ENCODE measurements at places on chromosomes 7 and 10.
A peak's percentile ranks its signal among the peaks of the same experiment; 100 is the strongest.

- no peak for DNase-seq
These were observed 103.1 kb downstream of the ZNF467 start for GRCh38 chr7:149670288-149670687.

GRCh38 chr10:97412891-97413304 is 11.8 kb upstream of the RRP12 start:
- no peak for DNase-seq

- no peak for DNase-seq
These were observed 20.8 kb downstream of the ACSM6 start for GRCh38 chr10:95214793-95215192.

- DNase-seq, result no peak
These were observed 51.3 kb downstream of the PALD1 start for GRCh38 chr10:70529848-70530247.

DNA sequence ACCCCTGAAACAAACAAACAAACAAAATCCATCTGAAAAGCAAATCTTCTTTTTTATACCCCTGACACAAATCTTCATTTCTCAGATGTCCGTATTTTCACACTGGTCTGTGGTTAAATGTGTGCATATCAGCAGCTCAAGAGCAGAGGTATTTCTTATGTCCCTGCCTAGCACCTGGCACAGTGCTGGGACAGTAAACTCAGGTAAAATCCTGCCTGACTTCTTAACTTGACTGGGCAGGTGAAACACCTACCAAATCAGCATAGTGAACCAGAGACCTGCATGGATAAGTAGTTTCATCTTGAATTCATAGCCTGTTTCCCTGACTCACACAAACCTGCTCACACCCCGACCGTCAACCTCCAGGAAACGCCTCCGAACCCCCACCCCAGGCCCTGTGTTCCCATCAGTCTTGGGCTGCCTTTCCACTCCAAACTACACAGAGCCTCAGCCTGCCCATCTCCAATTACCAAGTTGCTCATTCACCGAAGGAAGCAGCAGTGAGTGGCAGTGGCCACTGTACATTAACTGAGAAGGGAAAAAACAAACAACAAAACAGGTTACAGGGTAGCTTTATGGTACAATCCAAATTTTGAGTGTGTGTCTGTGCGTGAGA is 109.9 kb downstream of the HECTD2 start:
- DNase-seq, result no peak

DNA sequence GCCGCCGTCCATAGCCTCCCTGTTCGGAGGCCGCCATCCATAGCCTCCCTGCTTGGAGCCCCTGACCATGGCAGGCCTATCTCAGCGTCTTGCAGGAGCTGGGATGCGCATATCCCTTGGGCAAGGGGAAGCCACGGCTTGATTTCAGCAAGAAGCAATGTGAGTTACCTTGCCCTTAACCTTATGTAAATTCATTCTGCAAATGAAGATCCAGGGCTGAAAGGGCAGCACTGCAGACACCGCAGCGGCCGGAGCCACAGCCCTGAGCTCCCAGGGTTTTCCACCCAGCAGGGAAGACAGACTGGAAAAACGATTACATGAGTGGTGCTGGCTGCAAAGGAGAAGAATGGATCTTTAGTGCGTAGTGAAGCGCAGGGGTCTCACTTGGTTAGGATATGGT is 95.8 kb downstream of the SEC61G start:
- no peak for DNase-seq

DNA sequence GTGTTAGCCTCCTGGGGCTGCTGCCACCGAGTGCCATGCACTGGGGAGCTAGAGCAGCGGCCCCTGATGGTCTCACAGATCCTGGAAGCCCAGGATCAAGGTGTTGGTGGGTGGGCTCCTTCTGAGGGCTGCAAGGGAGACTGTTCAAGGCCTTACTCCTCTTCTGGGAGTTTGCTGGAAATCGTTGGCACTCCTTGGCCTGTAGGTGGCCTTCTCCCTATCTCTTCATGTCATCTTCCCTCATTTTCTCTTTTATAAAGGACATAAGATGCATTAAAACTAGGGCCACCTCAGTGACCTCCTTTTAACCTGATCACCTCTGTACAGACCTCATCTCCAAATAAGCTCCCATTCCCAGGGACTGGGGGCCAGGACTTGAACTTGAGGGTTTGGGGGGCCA is 27.0 kb upstream of the ZNF862 start:
- DNase-seq, result no peak

- DNase-seq, result peak; percentile 73
These were observed 108.2 kb downstream of the PIP4K2A start for GRCh38 chr10:22606164-22606614.

DNA sequence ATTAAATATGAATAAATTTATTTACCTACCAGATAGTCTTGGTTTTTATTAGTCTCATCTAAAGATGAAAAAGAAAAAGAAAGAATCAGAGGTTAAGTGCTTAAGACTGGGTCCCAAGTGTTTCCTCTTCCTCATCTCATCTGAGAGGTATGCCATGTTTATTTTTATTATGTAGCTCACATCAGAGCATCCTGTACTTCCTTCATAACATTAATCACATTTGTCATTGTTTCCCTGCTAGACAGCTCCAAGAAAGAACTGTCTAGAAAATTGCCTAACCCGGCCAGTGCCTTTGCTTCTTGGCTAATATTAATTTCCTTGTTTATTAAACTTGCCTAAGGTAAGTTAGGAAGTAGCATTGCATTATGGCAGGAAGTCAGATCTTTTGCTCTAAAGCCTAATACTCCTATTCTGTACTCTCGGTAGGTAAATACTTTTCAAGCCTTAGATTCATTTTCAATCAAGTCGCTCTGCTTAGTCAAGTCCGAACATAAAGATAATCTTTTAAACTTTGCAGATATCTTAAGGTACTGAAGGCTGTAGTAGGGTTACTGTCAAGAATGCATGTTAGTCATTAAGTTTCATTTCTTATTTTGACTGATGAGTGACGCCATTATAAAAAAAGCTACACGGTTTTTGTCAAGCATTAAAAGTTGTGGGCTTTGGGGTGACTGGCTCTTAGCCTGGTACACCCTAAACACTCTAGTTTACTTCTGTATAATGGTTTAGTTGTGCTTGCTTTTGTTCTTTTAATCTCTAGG is 47.4 kb downstream of the ZMYND11 start:
- DNase-seq, result no peak

DNA sequence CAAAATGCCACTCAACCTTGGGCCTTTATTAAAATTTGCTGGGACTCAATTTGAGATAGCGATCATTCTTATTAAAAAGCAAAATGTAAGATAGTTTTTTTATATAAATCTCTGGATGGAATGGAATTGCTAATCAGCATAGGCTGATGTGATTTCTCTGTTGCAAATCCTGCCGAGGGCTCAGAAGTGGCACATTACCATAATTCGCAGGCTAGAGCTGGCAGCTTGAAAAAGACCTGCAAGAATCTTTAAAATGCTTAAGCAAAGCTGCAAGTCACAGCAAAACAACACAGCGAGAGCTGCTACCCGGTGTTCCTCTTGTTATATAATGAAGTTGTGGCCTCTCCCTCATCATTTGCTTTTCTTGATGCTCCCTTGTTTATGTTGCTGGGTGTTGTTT is 448.1 kb downstream of the GATA3 start:
- no peak for DNase-seq

- no peak for DNase-seq
These were observed 441.1 kb upstream of the SEMA3D start for GRCh38 chr7:85627791-85628586.

DNA sequence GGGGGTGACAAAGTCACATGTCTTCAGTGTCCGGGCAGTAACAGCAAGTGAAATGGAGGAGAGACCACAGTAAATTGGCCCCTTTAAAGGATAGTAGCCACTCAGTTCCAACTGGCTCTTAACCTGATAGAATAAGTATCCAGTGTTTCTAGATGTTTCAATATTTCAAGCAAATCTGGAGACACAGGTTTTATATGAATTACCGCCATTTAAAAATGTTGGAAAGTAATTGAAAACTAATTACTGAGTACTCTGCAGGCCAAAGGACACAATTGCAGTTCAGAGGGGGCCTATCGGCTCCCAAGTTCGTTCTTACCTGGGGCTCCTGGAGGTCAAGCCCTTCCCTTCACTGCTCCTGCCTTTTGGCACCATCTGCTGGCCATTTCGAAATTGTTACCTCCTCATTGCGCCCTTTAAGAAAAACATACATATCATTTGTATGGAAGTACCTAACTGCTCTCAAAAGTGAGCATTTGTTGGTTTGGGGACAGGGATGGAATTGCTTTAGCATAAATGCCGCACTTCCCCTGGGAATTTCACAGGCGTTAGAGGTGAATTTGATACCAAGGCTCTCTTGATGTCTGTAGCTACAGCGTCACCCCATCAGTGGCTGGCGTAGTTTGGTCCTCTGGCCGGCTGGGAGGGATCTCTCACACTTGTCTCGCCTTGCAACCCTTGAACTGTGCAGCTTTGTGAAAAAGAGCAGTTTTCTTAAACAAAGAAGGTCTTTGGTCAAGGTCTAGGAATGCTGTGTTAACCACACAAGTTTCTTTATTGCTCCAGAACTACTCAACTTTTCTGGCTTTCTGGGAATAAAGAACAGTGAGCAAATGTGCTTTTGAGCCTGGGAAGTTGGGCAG is 220.0 kb downstream of the ARHGAP21 start:
- peak; percentile 10 for DNase-seq

- no peak for DNase-seq
These were observed 17.8 kb downstream of the CELF2 start for GRCh38 chr10:11035301-11035991.

DNA sequence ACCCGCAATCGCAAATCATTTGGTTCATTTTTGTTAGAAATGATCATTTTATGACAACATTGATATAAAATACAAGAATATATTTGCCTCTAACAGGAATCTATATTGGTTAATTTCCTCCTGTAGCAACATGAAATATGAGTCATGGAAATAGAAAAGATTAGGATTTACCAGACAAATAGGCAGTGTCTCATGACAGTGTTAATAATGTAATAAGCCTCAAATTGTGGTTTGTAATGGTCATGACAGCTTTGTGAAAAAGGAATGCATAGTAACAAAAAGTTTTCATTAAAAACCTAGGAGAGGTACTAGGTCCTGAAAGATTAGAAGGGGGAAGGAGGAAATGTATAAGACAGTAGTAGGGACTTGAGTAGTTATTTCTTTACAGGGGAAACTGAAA is 7.9 kb upstream of the SLK start:
- DNase-seq, result no peak

GRCh38 chr7:157856873-157857577 is 520.2 kb downstream of the DNAJB6 start:
- DNase-seq, result no peak

GRCh38 chr10:78852466-78853240 is 216.1 kb upstream of the ZMIZ1 start:
- peak; percentile 33 for DNase-seq

DNA sequence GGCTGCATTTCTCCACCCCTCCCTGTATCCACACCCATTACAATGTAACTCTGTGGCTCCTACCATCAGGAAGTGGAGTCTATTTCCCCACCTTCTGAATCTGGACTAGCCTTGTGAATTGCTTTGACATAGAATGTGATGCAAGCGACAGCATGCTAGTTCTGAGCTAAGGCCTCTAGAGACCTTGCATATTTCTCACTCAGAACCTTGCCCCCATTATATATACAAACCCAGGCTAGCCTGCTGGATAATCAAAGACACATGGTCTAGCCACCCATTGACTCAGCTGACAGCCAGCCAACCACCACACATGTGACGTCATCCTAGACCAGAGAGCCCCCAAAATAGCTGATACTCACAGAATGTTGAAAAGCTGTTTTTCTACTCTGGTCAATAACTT is 77.9 kb downstream of the CCDC71L start:
- no peak for DNase-seq

DNA sequence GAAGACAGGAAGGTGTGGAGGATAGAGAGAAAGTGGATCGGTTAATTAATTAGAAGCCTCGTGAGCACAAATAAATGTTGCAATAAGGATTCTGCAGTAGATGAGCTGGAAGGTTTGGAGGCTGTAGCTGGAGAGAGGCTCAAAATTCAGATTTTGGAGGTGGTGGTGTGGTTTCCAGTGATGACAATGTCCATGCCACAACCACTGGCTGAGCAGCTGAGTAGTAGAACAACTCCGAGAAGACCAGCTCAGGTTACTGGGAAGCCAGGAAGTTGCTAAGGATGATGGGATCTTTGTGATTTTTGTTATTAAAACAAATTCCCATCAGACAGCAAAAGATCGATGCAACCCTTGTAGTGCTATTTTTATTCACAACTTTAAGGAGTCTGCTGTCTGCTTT is 7.7 kb downstream of the SLC26A4 start:
- DNase-seq, result no peak

DNA sequence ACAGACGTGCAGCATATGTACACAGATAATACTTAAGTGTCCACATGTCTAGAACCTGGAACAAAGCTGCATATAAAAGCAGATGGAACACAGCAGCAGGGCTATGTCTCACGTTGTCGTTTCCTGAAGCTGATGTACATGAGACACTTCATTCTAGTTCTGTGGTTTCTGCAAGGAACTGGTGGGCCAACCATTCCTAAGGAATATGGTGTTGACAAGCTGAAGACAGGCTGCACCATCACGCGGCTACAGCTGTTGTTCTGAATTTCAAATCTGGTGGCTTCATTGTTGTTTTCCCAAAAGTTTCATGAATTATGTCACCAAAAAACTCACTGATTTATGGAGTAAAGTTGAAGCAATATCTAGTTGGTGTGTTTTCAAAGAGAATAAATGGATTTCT is 33.7 kb downstream of the PRKAG2 start:
- no peak for DNase-seq

GRCh38 chr10:47295411-47295810 is 4.6 kb upstream of the GDF10 start:
- DNase-seq, result no peak

DNA sequence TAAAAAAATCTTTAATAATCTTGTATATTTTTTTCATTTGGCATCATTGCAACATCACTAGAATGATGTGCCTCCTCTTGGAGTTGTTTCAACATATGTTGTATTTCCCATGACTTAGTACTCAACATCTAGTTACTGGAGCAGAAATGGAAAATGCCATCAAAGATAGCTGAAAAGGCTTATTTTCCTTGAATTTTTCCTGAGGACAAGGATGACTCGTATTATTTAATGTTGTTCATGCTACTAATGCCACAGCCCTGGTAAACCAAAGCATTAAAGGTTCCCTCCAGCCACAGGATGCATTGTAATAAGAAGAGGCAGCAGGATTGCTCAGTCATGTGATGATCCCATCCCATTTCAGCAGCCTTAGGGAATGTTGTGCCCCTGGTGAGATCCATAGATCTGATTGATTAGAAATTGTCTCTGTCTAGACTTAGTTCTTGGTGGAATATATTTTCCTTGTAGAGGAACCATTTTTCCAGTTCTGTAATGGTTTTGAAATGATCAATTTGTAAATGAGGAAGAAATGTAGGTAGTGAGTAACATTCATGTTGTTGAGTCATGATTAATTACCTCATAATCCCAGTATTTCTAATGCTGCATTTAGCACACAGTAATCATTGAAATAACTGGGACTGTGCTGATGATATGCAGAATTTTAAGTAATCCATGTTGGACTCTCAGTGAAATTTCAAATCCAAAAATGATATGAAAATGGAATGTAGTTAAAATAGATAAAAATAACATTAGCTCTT is 91.3 kb upstream of the SMIM30 start:
- no peak for DNase-seq

GRCh38 chr10:16720812-16721211 is 96.4 kb downstream of the RSU1 start:
- DNase-seq, result no peak

- DNase-seq, result no peak
These were observed 242.4 kb downstream of the GFRA1 start for GRCh38 chr10:116030576-116030975.

Measured in CD4-positive, alpha-beta T cell treated with Interleukin-17A for 1 hour (primary cell).